ENCODE measurements at places on chromosomes 2 and 18.
A peak's percentile ranks its signal among the peaks of the same experiment; 100 is the strongest.

- no peak for DNase-seq
Measured at GRCh38 chr18:7004009-7004408, 113.6 kb downstream of the LAMA1 start.

DNA sequence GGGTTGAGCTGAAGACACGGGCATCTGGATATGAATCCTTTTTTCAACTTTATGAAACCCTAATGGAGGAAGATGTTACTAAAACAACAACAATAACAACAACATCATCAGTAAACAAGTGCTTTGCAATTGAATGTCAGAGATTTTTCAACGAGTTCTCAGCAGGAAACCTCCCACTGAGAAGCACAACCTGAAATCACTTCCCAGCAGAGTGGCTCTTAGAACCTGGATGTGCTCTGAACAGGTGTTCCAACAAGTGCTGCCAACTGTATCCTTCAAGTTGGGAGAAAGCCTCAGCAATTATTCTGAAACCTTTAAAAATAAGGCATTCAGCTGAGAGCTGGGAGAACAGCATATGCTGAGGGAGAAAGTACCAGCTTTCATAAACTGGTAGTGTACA lies 1622.7 kb upstream of the CELF4 start:
- no peak for DNase-seq

DNA sequence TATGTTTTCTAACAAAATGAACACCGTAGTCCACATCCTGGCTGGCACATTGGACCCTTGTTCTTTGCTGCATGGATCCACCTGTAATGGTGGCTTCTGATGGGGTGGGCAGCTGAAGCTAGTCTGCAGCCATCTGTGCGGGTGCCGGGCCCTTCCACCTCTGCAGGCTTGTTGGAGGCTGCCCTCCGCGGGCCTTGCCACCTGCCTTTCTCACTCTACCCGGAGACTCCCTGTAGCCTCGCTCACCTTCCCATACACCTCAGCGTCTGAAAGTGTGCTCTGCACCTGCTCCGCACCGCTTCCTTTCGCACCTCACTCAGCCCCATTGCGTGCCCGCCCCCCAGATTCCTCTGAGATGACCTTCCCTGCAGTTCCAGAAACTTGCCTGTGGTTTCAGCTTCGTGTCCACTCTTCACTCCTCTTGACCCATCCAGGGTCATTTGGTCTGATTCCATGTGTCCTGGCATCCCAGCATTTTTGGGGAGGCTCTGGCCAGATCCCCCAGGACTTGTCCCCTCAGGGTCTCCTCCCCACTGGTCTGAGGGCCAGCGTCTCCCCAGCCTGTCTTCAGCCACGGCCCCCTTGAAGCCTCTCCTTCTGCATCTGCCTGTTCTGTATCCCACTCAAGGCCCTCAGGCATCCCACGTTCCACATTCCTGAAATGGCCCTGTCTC lies 18.2 kb downstream of the ATG4B start:
- DNase-seq: no peak

- peak; percentile 39 for DNase-seq
Measured at GRCh38 chr2:188142636-188143295, 148.9 kb upstream of the GULP1 start.

GRCh38 chr18:66872277-66872676 lies 268.4 kb upstream of the CDH19 start:
- DNase-seq: peak; percentile 6
